ENCODE measurements at places on chromosomes 2 and 18.

- DNase-seq: no peak
Observed at GRCh38 chr2:156784020-156784701, 348.0 kb downstream of the GPD2 start.

- no peak for DNase-seq
Observed at GRCh38 chr2:69242651-69243051, 144.4 kb downstream of the GFPT1 start.

DNA sequence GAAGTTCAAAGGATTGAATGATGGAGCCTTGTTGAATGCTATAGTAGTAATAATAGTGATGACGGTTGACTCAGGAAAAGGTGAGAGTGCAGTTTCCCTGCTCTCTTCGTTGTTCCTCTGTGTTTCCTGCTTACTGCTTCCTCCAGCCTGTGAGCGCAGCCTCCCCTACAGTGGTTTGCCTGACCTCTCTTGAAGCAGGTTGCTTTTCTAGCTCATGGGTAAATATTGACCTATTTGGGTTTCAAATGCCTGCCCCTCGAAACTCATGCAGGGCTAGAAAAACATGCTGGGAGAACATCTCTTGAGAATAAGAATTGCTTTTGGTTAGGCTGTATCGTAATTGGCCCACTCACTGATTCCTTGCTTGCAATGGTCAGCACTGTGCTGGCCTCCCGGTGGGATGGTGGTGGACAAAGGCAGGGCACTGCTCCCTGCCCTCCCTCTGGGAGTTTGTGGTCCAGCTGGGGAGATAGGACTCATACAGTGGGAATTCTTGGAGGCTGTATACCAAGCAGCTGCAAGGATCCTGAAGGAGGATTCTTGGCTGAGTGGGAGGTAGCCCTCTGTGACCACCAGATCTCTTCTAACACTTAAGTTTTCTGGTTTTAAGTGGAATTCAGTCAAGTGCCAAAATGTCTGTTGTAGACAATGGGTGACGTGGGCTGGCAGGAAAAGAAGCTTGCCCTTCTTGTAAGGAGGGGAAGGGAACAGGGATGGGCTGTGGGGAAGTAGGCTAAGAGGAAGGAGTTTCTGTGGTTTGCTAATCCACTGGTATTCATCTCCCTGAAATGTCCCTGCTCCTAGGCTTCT, 5.4 kb upstream of the RNF181 start:
- DNase-seq: no peak

DNA sequence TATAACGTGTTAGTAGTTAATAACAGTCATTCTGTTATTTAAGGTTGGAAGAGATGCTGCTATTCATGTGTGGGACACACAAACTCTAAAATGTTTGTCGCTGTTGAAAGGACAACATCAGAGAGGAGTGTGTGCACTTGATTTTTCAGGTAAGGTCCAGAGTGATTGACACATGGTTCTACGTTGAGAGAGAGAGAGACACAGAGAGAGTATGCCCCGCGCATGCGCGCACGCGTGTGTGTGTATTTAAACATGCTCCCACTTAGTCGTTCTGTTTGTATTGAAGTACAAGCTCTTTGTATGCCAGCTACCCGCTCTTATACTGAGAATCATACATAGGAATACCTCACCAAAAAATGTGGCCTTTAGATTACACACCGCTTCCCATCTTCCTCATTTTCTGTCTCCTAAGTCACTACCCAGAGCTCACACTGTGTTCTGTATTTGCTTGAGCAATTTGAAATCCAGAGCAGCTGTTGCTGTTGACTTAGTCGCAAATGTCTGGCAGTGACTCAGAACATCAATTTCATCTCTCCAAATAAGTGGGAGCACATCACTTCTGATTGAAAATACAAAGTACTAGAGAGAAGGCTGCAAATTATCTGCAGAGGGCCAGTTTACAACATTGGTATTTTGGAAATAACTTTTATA, 148.1 kb downstream of the EML6 start:
- DNase-seq: no peak

GRCh38 chr2:174001107-174001506, 35.9 kb upstream of the SP3 start:
- no peak for DNase-seq

GRCh38 chr18:80147418-80148325, 38.6 kb downstream of the ADNP2 start:
- DNase-seq: no peak

DNA sequence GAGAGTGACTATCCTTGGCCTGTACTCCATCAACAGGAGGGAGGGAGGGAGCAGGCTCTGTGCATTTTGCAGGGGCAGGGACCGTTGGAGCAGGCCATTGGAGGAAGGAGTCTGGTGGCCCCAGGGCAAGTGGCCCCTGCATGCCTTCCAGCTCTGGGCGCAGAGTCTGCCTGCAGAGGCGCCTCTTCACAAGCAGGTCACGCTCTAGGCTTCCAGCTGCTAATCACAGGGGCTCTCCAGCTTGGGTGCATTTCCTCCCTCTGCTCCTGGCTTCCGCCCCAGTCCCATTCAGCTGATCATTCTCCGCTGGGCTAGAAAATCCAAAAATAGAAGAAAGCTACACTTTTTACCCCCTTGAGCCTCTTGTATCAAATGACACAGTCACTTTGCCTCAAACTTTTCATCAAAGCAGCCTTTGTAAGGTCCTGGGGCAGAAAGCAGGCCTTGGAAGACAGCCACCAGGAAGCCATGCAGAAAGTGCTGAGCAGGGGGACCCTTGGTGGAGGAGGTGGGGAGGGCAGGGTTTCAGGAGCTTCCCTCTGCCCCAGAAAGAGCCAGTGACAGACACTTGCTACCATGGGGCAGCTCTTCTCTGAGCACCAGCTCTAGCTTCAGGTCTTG, 11.3 kb downstream of the TMEM247 start:
- no peak for DNase-seq

GRCh38 chr2:149860276-149860921, 272.8 kb upstream of the MMADHC start:
- no peak for DNase-seq

- no peak for DNase-seq
Observed at GRCh38 chr2:100256416-100256815, 65.9 kb downstream of the LONRF2 start.

GRCh38 chr2:107635883-107636282, 190.8 kb upstream of the RGPD4 start:
- DNase-seq: no peak

- no peak for DNase-seq
Observed at GRCh38 chr2:40480596-40480995, 28.7 kb upstream of the SLC8A1 start.

DNA sequence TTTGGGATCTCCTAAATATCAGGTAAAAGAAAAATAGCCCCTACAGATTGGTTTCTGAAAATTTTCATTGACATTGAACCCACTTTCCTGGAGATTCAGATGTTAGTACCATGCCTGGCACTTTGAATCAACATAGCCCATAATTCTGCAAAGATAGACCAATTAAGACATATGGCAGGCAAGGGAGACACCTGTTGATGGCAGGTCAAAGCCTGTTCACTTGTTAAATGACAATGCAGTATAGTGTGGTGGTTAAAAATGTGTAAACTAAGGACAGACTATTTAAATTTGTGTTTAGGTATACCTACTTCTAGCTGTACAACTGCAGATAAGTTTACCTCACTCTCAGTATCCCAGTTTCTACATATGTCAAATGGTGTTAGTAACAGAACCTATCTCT, 178.1 kb upstream of the MMADHC start:
- no peak for DNase-seq

GRCh38 chr2:74131901-74132300, 15.8 kb downstream of the BOLA3 start:
- no peak for DNase-seq

GRCh38 chr2:16625759-16626158, 39.9 kb downstream of the CYRIA start:
- no peak for DNase-seq

- no peak for DNase-seq
Observed at GRCh38 chr2:40433736-40434135, 18.2 kb downstream of the SLC8A1 start.

GRCh38 chr2:202821206-202822160, 50.1 kb downstream of the ICA1L start:
- DNase-seq: no peak

- DNase-seq: no peak
Observed at GRCh38 chr2:217838409-217838831, 164.4 kb downstream of the TNS1 start.

GRCh38 chr2:96330407-96330806, 5.2 kb upstream of the NCAPH start:
- no peak for DNase-seq

- DNase-seq: no peak
Observed at GRCh38 chr2:238444242-238444641, 17.5 kb downstream of the ASB1 start.

GRCh38 chr18:6362559-6363129, 52.1 kb downstream of the L3MBTL4 start:
- no peak for DNase-seq

DNA sequence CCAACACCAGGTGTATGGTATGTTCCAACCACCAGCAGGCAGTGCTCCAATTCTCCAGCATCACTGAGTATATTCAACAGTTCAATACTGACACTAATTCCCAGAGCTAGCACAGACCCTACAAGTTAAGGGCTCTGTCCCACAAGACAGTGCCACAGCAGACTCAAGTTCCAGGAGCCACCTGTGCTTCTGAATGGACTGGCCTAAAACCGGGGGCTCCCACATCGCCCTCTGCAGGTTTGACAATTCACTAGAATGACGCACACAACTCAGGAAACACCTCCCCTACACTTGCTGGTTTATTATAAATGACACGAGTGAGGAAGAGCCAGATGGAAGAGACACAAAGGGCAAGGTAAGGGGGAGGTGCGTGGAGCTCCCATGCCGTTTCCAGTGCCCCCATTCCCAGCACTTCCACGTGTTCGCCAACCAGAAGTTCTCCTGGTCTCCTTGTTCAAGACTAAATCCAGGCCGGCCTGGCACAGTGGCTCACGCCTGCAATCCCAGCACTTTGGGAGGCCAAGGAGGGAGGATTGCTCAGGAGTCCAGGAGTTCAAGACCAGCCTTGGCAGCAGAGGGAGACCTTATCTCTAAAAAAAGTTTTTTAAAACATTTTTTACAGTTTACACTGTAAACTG, 12.2 kb upstream of the ATP6V1B1 start:
- no peak for DNase-seq

GRCh38 chr2:73291461-73292315, 1.7 kb downstream of the EGR4 start:
- DNase-seq: no peak

DNA sequence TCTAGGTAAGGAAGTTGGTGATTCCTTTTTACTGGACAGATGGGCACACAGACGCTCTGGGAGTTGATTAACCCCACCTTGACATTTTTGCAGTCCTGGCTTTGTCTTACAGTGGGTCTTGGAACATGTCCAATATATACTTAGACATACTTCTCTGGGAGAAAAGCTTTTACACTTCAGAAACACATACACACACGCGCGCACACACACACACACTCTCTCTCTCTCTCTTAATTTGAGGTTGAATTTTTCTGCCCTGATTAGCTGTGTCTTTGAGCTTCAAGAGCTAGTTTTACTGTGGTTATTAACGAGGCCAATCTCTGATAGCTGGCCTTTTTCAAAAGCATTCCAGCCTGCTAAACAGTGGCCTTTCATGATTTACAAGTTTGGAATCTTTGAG, 215.0 kb downstream of the MYCN start:
- DNase-seq: no peak

- DNase-seq: no peak
Observed at GRCh38 chr2:47091118-47091517, 64.0 kb downstream of the STPG4 start.

- DNase-seq: no peak
Observed at GRCh38 chr2:181354626-181355025, 102.6 kb upstream of the ITGA4 start.

DNA sequence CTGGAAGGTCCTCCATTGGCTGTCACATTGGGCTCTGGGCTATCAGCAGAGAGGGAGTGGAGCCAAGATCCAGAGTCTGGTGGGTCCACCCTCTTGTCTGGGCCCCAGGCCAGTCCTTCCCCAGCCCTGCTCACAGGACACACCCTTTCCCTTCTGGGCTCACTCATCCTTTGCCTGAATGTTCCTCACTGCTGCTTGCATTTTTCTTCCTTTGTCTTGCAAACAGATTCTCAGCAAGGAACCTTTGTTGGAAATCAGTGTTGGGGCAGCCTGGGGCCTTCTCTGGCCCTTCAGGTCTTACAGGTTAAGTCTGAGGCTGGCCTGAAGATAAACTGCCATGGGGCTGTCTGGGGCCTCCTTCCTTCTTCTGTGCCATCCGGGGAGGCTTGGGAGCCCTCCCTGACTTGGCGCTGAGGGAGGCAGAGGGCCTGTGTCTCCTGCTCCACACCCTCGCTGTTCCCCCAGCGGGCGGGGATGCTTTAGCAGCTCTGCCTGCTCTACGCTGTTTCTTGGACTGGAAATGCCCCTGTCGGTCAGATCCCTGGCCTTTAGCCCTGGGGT, 11.5 kb upstream of the CELF4 start:
- DNase-seq: no peak

- DNase-seq: no peak
Observed at GRCh38 chr18:9017167-9017904, 85.2 kb upstream of the NDUFV2 start.

GRCh38 chr18:46009125-46009840, 42.2 kb upstream of the EPG5 start:
- no peak for DNase-seq

DNA sequence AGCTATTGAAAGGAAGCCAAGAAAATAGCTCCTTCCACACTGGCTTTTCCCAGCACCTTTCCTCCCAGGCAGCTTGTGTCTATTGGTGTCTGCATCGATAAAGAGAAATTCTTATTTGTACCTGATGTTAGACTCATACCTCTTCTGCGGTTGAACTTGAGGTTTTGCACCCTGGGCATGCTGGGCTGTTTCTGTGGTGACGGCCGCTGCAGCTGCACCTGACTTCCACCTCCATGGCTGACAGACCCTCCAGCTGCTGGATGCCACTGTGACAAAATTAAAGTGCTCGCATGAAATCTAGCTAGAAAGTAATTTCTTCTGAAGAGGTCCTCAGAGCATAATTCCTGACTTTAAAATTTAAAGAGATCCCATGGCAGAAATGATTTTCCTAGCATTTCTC, 6.6 kb downstream of the FECH start:
- no peak for DNase-seq

DNA sequence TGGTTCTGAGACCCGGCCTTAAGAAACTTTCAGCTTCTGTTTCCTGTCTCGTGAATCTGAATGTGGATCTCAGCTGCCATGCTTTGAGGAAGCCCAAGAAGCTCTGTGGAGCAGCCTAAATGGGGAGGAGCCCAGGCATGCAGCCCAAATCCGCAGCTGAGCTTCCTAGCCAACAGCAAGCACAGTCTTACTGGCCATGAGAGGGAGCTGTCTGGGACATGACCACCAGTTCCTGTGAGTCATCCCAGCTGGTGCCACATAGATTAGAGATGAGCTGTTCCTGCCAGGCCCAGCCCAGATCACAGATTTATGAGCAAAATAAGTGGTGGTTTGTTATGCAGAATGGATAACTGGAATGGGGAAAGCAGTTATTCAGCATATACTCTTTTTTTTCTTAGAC, 224.4 kb upstream of the APCDD1 start:
- DNase-seq: no peak

DNA sequence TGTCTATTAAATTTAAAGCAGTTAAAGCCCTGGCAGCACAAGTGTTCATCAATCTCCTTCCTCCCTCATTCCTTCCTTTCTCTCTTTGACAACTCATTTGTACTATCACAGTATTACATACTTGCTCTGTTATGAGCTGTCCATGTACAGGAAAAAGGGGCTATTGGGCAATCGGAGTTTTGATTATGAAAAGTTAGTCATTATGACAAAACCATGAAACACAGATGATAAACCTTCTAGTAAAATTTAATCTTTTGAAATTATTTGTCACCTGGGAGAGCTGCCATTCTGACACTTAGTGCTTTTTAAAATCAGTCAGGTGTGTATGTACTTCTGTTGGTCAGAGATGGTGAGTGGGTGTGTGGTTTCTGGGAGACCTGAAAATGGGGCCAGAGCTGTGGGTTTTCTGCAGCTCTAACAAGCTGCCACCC, 39.4 kb downstream of the MAP4K4 start:
- no peak for DNase-seq
